A549 treated with Mapracorat at 1 μM for 4 hours (cell line): ENCODE measurements at places on chromosomes 13 and 19. TPM values are rescaled to one million over a fixed set of nuclear protein-coding genes. Genes with fewer than 3 reads are reported as not detected.

The IGFL4 gene
- 0.28 to 0.52 TPM (median 0.41 TPM) in 5 replicates for total RNA-seq

The FUT1 gene
- total RNA-seq, result 0.04 to 0.10 TPM (median 0.05 TPM) in 5 replicates

The CBY2 gene
- not detected in 5 replicates for total RNA-seq

The TJP3 gene
- 0.54 to 1.1 TPM (median 0.65 TPM) in 5 replicates for total RNA-seq

The MAP3K10 gene
- 12.1 to 16.8 TPM (median 15.5 TPM) in 5 replicates for total RNA-seq

The C1QTNF9B gene
- not detected in 5 replicates for total RNA-seq

The PSG2 gene
- not detected in 5 replicates for total RNA-seq

The CD33 gene
- 0.15 TPM in 2 of 5 replicates, not detected in the others for total RNA-seq

The CLC gene
- not detected in 5 replicates for total RNA-seq

The ZNF726 gene
- 0.48 to 0.78 TPM (median 0.61 TPM) in 5 replicates for total RNA-seq

The CEACAM5 gene
- total RNA-seq, result 1.3 to 2.0 TPM (median 1.5 TPM) in 5 replicates

The FARP1 gene
- 12.9 to 17.2 TPM (median 15.3 TPM) in 5 replicates for total RNA-seq
